ENCODE measurements at places on chromosomes 7 and 10.

GRCh38 chr7:157906583-157906982 is 569.8 kb downstream of the DNAJB6 start:
- no peak for DNase-seq

- no peak for DNase-seq
Observed at GRCh38 chr10:20002657-20003056, 186.4 kb downstream of the PLXDC2 start.

DNA sequence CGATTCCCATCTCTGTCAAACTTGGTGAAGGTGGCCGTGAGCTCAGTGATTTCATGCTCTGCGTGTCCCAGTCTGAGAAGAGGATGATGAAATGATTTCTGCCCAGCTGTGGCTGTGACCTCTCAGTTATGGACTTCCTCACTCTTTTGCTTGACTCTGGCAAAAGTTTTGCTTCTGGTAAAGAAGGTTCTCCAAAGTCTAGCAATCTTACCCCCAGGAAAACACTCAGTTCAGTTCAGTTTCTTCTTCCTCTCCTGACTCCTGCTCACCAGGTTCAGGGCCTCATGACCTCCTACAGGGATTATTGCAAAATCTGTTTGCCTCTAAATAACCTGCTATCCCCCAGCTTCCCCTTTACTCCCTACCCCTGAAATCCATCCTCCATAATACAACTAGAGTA is 4.9 kb upstream of the BLOC1S2 start:
- no peak for DNase-seq

DNA sequence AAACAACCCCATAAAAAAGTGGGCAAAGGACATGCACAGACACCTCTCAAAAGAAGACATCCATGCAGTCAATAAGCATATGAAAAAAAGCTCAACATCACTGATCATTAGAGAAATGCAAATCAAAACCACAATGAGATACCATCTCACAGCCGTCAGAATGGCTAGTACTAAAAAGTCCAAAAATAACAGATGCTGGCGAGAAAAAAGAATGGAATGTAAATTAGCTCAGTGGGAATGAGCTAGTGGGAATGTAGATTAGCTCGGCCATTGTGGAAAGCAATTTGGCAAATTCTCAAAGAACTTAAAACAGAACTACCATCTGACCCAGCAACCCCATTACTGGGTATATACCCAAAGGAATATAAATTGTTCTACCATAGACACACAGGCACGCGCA is 287.0 kb downstream of the WDR37 start:
- no peak for DNase-seq

GRCh38 chr10:5987747-5988146 is 10.4 kb upstream of the IL15RA start:
- DNase-seq, result no peak

- no peak for DNase-seq
Observed at GRCh38 chr10:25017661-25018060, 1.2 kb downstream of the THNSL1 start.

DNA sequence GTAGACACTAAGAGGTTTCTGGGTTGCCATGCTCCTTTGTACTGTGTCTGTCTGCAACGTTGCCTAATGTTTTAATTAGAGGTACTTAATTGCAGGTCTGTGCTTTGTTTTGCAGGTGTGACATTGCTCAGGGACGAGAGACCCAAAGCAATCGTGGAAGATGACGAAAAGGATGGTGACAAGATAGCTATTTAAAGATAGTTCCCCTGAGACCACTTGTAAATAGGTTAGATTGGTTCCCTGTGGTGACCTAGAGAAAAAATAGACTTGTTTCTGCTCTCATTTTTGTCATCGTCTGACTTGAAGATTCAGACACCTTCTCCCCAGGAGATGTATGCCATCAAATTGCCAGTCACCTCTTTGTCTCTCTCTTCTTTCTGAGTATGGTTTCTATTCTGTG is 20.1 kb downstream of the PPP1R17 start:
- DNase-seq, result no peak

- no peak for DNase-seq
Observed at GRCh38 chr10:188546-188945, 53.3 kb downstream of the ZMYND11 start.

- no peak for DNase-seq
Observed at GRCh38 chr7:2541291-2542010, 13.9 kb downstream of the BRAT1 start.

DNA sequence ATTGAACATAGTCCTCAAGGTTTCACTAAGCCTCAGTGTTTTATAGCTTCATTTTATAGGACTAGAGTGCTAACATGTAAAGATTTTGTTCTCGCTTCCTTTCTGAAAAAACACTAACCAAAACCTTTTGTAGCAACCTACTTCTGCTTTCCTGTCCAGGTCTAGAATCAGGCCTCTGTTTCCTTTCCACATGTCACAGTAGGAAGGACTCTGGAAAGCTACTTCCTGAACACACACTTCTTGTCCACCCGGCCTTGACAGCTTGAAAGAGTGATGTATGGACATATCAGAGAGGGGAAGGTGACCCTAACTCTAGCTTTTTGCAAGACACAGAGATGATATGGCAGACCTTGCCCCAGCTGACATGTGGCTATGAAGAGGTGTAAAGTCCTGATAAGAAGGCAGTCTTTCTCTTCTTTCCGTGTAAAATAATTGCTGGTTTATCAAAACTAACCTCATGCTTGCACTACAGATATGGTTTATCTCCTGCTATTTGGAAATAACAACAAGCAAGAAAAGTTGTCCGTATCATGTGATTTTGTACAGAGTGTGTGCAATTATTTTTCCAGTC is 175.4 kb downstream of the SKAP2 start:
- no peak for DNase-seq

GRCh38 chr7:68900096-68900495 is 698.2 kb upstream of the AUTS2 start:
- no peak for DNase-seq

DNA sequence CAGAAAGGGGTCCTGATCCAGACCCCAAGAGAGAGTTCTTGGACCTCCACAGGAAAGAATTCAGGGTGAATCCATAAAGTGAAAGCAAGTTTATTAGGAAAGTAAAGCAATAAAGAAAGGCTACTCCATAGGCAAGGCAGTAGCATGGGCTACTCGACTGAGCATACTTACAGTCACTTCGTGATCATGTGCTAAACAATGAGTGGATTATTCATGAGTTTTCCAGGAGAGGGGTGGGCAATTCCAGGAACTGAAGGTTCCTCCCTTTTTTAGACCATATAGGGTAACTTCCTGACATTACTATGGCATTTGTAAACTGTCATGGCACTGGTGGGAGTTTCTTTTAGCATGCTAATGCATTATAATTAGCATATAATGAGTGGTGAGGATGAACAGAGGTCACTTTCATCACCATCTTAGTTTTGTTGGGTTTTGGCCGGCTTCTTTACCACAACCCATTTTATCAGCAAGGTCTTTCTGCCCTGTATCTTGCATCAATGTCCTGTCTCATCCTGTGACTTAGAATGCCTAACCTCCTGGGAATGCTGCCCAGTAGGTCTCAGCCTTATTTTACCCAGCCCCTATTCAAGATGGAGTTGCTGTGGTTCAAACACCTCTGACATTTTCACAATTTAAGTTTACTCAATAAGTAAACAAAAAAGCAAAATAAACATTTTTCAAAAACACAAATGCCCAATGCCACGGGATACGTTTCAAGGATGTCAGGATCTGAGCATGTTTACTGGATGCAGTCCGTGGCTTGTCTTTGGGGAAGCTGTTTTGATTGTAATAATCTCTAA is 37.0 kb downstream of the ALOX5 start:
- no peak for DNase-seq

DNA sequence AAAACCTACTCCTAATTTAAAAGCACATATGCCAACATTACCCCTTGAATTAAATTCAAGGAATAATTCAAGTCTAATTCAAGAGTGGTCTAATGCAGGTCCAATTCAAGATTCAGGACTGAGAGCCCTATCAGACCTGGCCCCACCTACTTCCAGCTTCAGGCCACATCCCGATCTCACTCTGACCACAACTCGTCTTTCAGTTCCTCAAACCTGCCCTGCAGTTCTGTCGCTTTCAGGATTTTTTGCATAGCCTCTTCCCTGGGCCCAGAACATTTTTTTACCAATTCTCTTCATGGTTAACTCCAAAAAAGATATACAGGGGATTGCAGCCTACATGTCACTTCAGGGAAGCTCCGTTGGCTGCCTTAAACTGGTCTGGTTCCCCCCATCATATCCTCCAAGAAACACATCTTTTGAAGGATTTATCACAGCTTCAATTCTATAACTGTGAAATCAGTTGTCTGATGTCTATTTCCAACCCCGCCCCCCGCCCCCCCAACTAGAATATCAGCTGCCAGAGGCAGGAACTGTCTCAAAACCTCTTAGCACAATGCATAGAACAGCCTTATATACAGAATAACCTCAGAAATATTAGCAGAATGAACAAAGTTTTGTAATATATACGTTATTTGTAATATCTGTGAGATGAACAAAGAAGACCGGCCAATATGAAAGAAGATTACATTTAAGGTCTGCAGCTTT is 20.8 kb downstream of the CCDC6 start:
- DNase-seq, result no peak

- no peak for DNase-seq
Observed at GRCh38 chr10:96501985-96502384, 11.7 kb downstream of the TLL2 start.

DNA sequence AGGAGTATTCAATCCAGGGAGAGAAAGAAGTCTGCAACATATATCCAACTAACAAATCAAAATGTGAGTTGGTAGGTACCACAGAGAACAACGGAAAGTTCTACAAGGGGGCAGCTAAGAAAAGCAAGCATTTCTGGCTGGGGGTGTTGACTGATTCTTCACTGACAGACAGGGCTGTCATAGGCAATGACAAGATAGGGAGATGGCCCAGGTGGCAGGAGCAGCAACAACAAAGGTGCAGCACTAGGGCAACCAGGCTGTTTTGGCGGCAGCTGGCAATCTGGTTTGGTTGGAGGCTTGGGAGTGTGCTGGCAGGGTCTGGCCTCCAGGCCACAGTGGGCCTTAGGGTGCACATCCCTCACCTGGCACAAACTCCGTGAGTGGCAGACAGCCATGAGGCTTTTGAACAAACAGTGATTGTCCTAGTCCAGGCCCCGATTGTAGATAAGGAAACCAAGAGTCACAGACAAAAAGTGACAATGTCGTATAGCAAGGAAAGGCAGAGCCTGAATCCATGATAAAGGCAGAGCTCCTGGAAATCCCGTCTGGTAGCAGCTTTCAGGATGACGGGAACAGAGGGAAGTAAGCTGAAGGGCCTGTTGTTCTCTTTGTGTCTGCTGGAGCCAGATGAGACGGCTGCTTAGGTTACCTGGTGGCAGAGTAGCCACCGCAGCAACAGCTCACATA is 28.4 kb downstream of the DPCD start:
- no peak for DNase-seq

DNA sequence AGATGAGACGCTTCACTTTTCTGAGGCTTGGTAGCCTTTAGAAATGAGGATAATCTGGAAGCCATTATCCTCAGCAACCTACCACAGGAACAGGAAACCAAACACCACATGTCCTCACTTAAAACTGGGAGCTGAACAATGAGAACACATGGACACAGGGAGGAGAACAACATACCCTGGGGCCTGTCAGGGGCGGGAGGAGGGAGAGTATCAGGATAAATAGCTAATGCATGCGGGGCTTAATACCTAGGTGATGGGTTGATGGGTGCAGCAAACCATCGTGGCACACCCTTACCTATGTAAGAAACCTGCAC is 48.9 kb downstream of the LRGUK start:
- no peak for DNase-seq

- DNase-seq, result no peak
Observed at GRCh38 chr7:131904760-131905327, 348.4 kb upstream of the PODXL start.

- DNase-seq, result no peak
Observed at GRCh38 chr10:12348870-12349628, at the start of gene CAMK1D. Gene CAMK1D (plus strand): TSS chr10:12349547.

GRCh38 chr7:85688712-85689111 is 501.9 kb upstream of the SEMA3D start:
- no peak for DNase-seq

DNA sequence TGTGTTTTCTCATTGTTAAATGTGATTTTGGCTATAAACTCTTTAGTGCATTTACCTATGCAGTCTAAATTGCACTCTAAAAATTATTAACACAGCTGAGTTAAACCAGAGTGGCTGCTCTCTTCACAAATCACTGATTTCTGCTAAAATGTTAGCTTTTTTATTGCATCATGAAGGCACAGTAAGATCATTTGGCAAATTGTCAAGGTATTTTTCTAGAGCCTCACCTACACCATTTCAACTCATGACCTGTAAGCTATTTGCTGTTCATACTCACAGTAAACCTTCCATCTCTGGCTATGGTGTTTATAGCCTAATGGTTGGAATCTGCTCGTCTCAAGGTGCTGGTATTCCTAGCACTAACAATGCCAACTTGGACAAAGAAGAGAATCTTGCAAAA is 25.7 kb downstream of the NDUFB2 start:
- no peak for DNase-seq

DNA sequence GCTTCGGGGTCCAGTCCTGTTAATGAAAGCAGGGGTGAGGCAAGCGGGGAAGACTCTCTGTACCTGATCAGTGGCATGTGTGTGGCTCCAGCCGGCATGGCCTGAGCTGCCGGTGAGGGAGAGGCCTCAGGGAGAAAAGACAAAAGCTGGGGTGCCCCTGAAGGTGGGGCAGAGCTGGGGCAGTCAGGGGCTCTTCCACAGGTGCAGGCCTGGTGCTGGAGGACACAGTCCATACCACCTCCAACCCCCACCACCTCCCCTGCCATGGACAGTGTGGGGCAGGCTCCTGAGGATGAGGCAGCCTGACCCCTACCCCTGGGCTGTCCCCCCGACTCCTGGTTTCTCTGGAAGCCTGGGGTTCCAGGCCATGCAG is 129.5 kb downstream of the LHPP start:
- no peak for DNase-seq

DNA sequence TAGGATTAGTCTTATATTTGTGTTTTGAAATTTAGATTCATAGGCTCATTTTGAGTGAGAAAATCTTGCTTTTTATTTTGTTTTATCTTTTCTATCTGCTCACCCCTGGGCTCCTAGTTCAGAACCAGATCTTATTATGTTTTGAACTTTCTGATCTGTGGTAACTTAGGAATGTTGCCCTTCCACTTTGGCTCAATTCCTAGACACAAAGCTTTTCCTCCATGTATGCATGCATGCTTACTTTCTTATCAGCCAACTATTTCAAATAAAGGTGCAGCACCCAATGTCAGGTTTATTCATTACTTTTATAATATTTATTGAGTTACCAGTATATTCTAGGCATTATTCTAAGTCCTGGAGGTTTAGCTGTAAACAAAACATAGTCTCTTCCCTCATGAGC is 374.8 kb upstream of the KIAA1217 start:
- no peak for DNase-seq

GRCh38 chr7:5425507-5426225 is 2.0 kb upstream of the TNRC18 start:
- no peak for DNase-seq

GRCh38 chr10:78628976-78629375 is 439.8 kb upstream of the ZMIZ1 start:
- no peak for DNase-seq

GRCh38 chr10:33826186-33826585 is 491.7 kb upstream of the NRP1 start:
- DNase-seq, result no peak

GRCh38 chr10:60863796-60864195 is 80.2 kb downstream of the RHOBTB1 start:
- DNase-seq, result no peak

- no peak for DNase-seq
Observed at GRCh38 chr10:132010483-132010882, 28.8 kb upstream of the BNIP3 start.

GRCh38 chr10:30459283-30459682 is 25.3 kb downstream of the MAP3K8 start:
- DNase-seq, result no peak
